Suprapubic skin (tissue), 4 donors: ENCODE measurements at places on chromosomes 6 and 20.

GRCh38 chr6:77368660-77369313, 94.5 kb downstream of the HTR1B start:
- no peak for DNase-seq
- peak overlapping the region; percentile 45 for H3K4me3 ChIP-seq
- no peaks in the 10 kb centered on the region for H3K36me3 ChIP-seq
- no peaks in the 10 kb centered on the region for H3K4me1 ChIP-seq
- H3K27me3 ChIP-seq: no peaks in the 10 kb centered on the region

GRCh38 chr6:52209770-52210169, 23.6 kb downstream of the IL17A start:
- H3K4me1 ChIP-seq: no peaks in the 10 kb centered on the region
- no peak overlapping the region for H3K27ac ChIP-seq
- no peak for DNase-seq
- H3K4me3 ChIP-seq: no peak overlapping the region

- no peaks in the 10 kb centered on the region for H3K4me1 ChIP-seq
- DNase-seq: no peak
- H3K36me3 ChIP-seq: no peaks in the 10 kb centered on the region
- no peak overlapping the region for H3K4me3 ChIP-seq
These were observed 13.4 kb upstream of the BTN3A2 start for GRCh38 chr6:26351544-26351953.

DNA sequence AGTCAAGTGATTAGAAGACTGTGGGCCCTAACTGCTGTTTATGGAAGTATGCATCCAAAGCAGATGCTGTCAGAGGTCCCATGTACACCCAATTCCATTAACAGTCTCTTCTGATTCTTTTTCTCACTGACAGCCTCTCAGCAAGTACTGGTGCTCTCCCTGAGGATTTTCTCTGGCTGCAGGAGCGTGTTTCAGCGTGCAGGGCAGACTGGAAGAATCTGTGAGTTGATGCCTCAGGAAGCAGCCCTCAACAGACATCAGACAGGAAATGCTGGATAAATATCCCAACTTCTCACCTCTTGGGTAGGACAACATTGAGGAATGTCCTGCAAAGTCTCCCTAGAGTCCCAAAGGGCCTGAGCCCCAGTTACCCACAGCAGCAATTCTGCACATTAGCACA, 40.8 kb downstream of the ANKEF1 start:
- peaks cover 58% of the 10 kb centered on the region for H3K4me1 ChIP-seq
- no peaks in the 10 kb centered on the region for H3K27me3 ChIP-seq
- no peak for DNase-seq
- no peak overlapping the region for H3K4me3 ChIP-seq
- H3K27ac ChIP-seq: peak overlapping the region; percentile 5

DNA sequence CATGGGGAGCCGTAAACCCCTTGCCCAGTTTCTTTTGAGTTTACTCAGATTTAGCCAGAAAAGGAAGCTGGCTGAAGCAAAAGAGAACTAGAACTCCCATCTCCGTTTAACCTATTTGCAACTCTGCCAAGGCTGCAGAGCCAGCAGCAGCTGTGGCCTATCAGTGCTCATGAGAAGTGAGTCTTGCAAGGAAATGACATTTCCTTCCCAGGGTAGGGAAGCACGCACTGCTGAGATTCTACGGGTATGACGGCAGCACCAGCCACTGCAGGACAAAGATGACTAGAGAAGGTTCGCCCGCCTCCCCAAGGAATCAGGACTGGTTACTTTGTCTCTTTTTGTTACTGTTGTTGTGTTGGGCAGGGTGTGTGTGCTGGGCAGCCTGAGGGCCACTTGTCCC, 47.6 kb downstream of the PPP1R3G start:
- no peak for DNase-seq
- no peaks in the 10 kb centered on the region for H3K27me3 ChIP-seq
- peaks cover 12% of the 10 kb centered on the region for H3K4me1 ChIP-seq
- no peak overlapping the region for H3K27ac ChIP-seq

DNA sequence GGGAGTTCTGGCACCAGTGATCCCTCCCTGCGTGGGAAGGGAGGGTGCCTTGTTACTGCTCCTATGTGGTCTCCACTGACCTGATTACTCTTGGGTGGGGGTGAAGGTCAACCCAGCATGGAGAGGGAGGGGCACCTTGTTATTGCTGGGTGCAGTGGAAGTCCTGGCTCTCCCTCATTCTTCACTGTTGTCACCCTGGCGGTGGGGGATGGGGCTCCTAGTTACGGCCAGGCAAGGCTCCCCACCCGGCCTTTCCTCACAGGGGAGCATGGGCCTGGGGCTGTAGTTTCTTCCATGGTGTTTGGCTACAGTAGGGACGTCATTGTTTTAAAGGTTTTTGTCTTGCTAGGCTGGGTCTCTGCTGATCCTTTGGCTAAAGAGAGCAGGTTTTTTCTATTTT, 40.8 kb downstream of the PACSIN1 start:
- no peaks in the 10 kb centered on the region for H3K4me1 ChIP-seq
- no peaks in the 10 kb centered on the region for H3K36me3 ChIP-seq
- no peaks in the 10 kb centered on the region for H3K27me3 ChIP-seq
- no peak for DNase-seq
- no peak overlapping the region for H3K27ac ChIP-seq
- no peak overlapping the region for H3K4me3 ChIP-seq

- DNase-seq: no peak
- peaks cover 11% of the 10 kb centered on the region for H3K4me1 ChIP-seq
- no peak overlapping the region for H3K27ac ChIP-seq
- H3K4me3 ChIP-seq: no peak overlapping the region
These were observed 39.8 kb downstream of the PRDM1 start for GRCh38 chr6:106125925-106126435.

DNA sequence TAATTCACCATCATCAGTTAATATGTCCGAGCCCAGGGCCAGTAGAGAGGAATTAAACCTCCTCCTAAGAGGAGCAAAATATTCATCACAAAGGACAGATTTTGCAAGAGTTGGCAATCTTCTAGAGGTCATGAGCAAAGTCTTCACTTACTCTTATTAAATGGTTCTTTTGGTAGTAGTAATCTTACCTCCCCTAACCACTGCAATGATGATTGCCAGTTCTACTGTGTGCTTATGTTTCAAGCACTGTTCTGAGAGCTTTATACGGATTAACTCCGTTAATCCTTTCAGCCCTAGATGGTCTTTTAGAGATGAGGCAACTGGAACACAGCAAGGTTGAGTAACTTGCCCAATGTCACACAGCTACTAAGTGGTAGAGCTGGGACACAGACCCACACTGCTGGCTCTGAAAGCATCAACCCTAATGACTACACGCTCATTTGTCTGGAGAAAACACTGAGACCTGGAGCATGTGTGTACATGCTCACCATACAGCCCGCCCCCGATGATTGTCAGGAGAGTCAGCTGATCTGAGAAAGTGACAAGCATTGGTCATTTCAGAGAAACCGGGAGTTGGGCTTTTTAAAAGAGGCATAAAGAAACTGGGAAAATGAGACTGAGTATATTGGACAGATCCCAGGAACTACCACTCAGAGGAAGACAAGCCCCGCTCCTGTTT, 276.0 kb downstream of the NRN1 start:
- no peak for DNase-seq
- H3K27me3 ChIP-seq: no peaks in the 10 kb centered on the region
- H3K4me1 ChIP-seq: peaks cover 6% of the 10 kb centered on the region

DNA sequence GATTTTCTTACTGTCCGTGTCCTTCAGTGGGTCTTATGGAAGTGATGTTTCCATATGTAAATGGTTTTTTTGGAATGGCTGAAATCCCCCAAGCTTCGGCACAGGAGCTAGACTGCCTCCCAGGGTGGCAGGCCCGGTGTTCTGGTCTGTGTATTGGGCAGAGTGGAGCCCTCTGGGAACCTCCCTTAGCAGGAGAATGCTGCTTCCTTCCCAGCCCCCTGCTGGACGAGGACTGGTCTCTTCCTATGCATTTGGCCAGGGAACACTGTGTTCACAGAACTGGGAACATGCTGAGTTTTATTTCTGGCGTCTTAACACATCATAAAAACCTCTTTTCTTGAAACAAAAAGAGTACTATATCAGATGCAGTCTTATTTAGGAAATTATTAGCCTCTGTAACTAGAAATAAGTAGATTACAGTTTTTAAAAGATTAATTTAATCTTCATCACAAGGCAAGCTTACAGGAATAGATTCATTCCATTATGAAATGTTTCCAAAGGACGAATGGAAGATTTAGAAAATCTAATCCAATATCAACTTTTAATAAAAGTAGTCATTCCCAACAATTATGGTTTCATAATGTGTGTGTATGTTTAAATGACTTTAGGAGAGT, 56.6 kb downstream of the SYTL3 start:
- peaks cover 40% of the 10 kb centered on the region for H3K4me1 ChIP-seq
- H3K4me3 ChIP-seq: no peak overlapping the region
- no peaks in the 10 kb centered on the region for H3K27me3 ChIP-seq
- H3K27ac ChIP-seq: peak overlapping the region; percentile 25
- H3K36me3 ChIP-seq: no peaks in the 10 kb centered on the region

DNA sequence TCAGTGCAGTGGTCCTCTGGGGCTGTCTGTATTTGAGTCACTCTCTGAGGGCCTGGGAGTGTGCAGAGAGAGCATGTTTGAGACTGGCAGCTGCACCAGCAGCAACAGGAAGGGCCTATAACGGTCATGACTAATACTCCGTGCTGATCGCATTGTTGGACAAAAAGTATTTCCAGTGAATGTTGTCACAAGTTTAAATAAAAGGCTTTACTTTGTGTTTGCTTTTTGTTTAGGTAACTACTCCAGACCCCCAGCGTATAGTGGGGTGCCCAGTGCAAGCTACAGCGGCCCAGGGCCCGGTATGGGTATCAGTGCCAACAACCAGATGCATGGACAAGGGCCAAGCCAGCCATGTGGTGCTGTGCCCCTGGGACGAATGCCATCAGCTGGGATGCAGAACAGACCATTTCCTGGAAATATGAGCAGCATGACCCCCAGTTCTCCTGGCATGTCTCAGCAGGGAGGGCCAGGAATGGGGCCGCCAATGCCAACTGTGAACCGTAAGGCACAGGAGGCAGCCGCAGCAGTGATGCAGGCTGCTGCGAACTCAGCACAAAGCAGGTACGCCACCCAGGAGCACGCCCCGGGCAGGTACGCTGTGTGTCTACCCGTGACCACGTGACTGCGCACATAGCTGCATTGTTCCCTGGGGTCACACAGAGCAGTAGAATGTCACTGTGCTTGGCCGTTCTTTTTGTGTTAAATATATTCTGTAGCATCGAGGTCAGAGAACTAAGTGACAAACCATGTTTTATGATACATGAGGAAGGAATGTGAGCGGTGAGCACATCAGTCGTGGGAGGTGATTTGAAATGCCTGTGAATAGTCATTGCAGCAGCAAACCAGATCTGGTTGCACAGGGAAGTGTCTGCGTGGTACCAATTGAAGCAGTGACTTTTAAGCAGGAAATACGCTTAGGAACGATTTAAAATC, 174.7 kb downstream of the TMEM242 start:
- DNase-seq: no peak
- H3K27ac ChIP-seq: peak overlapping the region; percentile 56
- peaks cover 20% of the 10 kb centered on the region for H3K36me3 ChIP-seq
- H3K27me3 ChIP-seq: no peaks in the 10 kb centered on the region

- DNase-seq: no peak
- H3K27me3 ChIP-seq: peaks cover 61% of the 10 kb centered on the region
- no peak overlapping the region for H3K4me3 ChIP-seq
These were observed 83.1 kb downstream of the GRM4 start for GRCh38 chr6:34062815-34063214.

DNA sequence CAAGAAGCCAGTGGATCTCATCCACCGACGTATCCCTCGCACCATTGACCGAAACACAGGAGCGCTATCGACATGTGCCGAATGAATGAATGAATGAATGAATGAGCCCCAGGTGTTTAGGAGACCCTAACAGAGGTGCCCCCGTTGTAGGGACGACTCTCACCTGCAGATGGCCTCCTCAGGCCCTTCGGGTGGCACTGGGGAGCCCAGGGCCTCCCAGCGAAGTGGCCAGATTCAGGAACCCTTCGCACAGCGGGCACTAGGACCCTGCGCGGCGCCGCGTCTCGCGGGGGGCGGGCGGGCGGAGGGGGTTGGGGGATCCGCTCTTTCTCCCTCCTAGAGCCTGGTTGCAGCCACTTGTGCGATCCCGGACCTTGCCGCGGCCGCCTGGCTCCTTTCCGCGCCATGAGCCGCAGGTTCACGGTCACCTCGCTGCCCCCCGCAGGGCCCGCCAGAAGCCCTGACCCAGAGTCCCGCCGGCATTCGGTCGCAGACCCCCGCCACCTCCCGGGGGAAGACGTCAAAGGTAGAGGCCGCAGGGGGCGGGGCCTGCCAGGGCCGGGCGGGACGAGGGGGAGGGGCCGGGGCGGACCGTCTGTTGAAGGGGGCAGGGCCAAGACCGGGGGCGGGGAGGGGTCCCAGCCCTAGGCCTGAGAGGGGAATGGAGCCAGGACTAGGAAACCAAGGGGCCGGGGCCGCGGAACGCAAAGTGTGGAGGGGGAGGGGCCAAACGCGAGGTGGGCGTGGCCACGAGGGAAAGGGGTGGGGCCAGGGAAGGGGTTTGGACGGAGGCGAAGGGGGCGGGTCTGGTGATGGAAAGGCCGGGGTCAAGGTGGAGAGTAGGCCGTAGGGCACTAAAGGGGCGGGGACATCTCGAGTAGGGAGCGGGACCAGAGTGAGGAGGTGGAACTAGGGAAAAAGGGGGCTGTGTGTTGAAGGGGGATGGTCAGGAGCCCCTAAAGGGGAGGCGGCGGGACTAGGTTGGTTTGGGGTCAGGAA, 7.4 kb upstream of the SLC12A5 start:
- no peak for DNase-seq
- peak overlapping the region; percentile 40 for H3K4me3 ChIP-seq
- peaks cover 19% of the 10 kb centered on the region for H3K4me1 ChIP-seq
- no peaks in the 10 kb centered on the region for H3K36me3 ChIP-seq
- H3K27ac ChIP-seq: no peak overlapping the region

DNA sequence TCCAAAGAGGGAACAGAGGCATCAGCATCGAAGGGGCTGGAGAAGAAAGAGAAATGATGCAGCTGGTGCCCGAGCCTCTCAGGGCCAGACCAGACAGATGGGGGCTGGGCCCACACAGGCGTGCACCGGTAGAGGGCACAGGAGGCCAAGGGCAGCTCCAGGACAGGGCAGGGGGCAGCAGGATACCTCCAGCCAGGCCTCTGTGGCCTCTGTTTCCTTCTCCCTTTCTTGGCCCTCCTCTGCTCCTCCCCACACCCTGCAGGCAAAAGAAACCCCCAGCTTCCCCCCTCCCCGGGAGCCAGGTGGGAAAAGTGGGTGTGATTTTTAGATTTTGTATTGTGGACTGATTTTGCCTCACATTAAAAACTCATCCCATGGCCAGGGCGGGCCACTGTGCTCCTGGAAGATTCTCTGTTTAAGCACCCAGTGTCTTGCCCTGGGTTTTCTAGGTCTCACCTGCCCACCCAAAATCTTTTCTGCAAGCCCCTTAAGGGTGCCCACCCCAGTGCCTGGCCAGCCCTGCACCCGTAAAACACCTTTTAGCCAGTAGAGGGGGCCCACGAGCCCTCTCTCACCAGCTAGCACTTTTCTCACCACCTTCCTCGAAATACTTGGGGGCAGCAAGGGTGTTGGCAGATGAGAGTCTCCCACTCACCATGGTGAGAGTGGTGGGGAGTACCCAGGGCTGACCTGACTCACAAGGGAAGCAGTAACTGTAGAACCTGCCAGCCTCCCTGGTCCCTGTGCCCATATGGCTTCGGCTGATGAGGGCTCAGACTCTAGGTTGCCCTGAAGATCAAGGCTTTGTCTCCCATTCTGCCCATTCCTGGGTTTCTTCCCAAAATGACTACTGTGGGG, 35.7 kb upstream of the ID1 start:
- no peak for DNase-seq
- H3K36me3 ChIP-seq: peaks cover 37% of the 10 kb centered on the region
- H3K27ac ChIP-seq: peak overlapping the region; percentile 70
- peaks cover 88% of the 10 kb centered on the region for H3K4me1 ChIP-seq
- H3K4me3 ChIP-seq: no peak overlapping the region

GRCh38 chr6:149642829-149643580, 5.5 kb downstream of the KATNA1 start:
- H3K36me3 ChIP-seq: peaks cover 3% of the 10 kb centered on the region
- H3K27ac ChIP-seq: no peak overlapping the region
- H3K4me1 ChIP-seq: peaks cover 20% of the 10 kb centered on the region
- no peaks in the 10 kb centered on the region for H3K27me3 ChIP-seq
- no peak overlapping the region for H3K4me3 ChIP-seq
